Stimulated activated CD4-positive, alpha-beta T cell treated with anti-CD3 and anti-CD28 coated beads, Interleukin-12 subunit alpha, Interleukin-12 subunit beta, amount 100 ng/mL, for 48 hours (primary cell): ENCODE measurements at places on chromosomes 4 and X.

- DNase-seq = peak; percentile 46
Observed at GRCh38 chrX:132615391-132616131, 126.7 kb upstream of the MBNL3 start.

DNA sequence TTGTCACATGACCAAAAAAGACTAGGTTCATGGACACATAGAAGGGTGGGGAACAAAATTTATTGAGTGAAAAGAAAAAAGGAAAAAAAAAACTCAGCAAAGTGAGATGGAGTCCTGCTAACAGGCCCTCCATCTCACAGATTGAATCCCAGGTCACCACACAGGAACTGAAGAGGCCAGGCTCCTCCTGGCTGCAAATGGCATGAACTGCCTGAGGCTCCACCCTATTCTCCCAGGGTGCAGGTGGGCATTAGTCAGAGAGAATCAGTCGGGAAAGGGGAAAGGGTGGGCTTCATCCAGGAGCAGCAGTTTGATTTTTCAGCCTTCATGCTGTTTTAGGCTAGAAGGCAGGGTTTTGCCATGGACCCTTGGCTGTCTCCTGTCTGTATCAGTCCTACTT is 128.5 kb upstream of the GRID2 start:
- DNase-seq = no peak

DNA sequence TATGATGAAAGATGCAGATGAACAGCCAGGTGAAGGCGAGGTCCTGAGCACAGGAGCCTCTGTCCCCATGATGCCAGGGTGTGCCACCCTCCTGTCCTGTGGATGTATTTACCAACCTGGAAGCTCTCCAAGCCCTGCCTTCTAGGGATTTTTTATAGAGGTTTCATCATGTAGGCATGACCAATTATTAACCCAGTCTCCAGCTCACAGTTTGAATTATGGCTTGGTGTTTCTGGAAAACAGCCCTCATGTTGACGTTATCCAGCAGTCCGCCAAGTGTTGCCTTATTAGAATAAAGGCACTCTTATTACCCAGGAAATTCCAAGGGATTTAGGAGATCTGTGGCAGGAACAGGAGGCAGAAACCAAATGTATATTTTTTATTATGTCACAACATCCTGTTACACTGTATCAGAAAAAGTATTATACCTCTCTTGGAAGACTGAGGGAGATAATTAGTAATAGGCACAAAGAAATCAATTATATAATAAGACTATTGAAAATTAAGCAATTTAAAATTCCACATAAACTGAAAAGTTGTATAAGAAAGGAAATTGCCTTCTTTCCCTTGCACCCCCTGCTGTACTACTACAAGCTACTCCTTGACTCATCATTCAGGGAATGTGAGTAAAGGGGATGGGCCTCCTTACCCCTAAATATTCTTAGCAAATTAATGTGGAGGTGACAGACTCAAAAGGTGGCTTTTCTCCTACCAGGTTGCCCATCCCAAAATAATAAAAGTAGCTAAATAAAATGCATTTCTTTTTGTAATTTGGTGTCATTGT is 129.6 kb downstream of the ZNF330 start:
- DNase-seq = no peak

DNA sequence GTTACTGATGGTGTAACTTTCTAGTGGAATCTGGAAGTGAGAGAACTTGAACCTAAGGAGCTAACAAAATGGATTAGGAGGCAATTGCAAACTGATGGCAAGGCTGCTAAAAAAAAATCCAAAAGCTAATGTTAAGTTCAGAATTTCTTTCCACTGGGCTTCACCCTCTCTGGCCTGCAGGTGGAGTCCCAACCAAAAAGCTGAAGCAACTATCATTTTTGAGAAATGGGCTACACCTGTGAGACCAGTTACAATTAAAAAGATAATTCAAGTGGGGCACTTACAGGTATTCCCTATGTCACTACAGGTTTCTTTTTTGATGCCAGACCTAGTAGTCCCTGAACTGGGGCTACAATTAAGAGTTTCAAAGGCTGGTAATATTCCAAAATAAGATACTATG is 142.1 kb upstream of the FTHL17 start:
- DNase-seq = no peak

- DNase-seq = no peak
Observed at GRCh38 chr4:152686452-152687013, 6.7 kb upstream of the TMEM154 start.

DNA sequence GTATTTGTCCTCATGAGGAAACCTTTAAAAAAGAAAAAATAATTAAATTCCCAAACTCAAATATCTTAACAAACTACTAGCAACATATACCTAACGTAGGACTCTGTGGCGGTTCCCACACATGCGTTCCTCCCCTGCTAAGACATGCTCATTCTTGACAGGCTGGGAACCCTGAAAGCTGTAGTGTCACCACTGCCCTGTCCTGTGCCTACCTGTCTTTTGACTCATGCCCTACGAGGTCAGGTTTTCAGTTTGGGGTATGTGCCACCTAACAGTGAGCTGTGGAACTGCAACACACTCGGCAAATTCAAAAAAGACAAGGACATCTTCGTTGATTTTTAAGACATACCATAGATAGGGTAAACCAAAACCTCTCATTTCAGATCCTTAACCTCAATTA is 17.8 kb downstream of the IDS start:
- no peak for DNase-seq

DNA sequence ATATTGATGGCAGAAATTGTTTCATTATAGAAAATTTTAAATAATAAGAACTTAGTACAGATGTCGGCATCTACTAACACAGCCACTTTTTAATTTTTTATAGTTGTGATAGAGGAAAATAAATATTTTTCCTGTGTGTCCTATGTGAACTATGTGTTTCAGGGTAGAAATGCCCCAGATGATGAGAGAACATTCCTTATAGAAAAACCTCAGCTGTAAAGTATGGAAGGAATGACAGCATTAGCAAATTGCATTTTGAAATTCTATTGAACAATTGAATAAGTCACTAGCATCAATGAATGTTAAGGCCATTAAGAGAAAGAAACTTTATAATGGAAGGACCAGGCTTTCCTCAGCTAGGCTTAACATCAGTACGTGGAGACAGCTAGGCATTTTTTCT is 149.2 kb downstream of the CFAP299 start:
- DNase-seq = no peak

DNA sequence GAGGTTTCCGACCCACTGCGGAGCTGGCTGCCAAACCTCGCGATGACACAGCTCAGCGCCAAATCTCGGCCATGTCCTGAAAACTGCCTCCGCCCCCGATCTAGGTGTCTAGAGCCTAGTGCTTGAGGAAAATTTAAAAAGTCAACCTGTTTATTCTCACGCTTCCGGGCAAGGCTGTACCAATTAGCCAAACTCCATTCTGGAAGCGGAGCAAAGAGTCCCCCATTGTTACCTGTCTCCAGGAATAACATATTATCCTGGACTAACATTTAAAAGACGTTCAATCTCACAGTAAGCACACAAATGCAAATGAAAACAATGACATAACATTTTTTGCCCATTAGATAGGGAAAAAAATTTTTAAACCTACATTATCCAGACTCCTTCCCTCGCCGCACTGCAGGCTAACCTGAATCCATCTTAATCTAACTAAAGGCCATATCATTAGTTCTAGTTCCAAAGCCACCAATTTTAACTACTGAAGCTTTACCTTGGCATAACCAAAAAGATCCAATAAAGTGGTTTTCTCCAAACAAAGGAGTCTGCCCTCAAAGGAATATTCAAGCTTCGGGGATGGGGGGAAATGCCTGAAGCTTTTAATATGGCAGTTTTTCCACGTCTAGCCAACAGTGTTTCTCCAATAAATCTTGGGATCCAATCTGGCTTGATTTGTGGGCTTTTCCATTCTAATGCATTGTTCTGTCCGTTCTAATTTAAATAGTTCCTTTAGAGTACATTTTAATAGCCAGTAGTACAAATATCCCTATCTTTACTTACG is 1.9 kb downstream of the HUWE1 start:
- no peak for DNase-seq

GRCh38 chr4:1096841-1097240 is 16.5 kb downstream of the RNF212 start:
- no peak for DNase-seq
